ENCODE measurements at places on chromosomes 1 and 21.

GRCh38 chr1:30901798-30902581 is 6.6 kb downstream of the SDC3 start:
- DNase-seq, result no peak

DNA sequence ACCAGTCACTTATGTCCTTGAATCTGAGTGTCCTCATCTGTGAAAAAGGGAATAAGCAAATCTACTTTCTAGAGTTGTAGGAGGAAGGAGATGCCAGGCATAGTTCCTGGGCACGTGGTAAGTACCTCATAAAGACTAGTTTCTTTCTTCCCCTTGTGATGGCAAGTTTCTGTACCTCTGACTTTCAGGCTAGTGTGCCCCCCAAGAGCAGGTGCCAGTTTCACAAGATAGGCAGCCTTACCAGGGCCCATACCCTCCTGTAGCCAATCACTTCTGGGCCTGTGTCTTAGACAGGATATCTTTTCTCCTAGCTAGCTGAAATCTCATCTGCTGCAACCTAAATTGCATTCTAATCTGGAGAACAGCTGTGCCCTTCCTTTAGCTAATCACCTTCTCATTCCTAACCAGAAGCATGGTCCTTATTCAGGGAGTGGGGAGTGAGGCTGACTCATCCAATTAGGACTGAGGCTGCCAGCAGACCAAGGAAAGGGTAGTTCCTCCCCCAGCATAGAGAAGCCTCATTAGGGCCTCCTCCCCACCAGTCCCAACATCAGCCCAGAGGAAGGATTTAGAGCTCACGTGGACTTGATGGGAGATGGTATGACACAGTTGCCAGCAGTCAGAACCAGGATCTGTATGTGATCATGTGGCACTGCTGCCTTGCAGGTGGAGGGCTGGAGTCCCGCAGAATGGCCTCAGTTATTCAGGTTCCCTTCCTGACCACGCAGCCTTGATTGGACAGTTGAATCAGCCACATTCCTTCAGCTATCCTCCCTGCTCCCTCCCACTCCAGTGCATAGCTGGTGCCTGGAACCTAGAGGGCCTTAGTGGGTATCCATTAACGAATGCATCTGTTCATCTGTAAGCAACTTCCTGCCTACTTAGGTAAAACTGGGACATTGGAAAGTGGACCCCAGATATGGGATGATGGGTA is 7.9 kb downstream of the KLHDC8A start:
- no peak for DNase-seq

DNA sequence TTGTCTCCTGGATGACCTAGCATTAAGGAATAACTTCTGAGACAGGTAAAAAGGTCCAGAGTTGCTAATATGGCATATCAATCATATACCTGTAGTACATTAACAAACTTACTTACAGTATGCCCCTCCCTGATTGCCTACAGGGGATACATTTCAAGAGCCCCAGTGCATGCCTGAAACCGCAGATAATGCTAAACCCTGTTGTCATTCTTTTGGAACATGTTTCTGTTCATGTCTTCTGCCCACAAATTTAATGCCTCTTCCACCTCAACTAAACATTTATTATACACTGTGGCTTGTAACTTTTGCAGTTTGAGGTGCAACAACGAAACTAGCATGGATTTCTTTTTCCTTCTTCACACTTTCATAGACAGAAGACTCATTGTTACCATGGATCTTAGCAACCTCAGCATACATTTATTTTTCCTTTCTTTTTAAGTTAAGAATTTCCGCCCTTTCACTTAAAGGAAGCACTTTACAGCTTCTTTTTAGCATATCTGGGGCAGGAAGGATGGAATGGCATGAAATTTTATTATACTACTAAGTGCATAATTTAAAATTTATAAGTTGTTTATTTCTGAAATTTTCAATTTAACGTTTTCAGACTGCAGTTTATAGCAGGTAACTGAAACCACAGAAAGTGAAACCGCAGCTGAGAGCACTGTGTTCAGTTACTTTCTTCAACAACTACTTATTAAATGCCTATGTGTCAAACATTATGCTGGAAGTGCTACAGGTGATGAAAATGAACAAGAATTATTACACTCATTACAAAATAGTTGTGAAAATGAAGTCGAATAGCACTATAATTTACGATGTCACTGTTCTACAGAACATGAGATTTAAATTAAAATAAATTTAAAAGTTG is 25.3 kb downstream of the F13B start:
- no peak for DNase-seq

DNA sequence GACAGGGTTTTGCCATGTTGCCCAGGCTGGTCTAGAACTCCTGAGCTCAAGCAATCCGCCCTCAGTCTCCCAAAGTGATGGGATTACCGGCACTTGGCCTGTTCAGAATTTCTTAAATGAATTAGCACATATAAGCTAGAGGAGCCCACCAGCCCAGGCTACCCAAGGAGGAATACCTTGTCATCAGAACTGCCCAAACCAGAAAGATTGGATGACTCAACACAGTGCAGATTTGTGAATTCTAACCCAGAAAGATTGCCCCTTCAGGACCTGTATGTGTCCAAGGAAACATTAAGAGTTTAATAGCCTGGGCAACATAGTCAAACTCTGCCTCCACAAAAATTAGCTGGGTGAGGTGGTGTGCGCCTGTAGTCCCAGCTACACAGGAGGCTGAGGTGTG is 14.0 kb upstream of the LIN9 start:
- DNase-seq, result no peak
